ENCODE measurements at places on chromosomes 5 and 9.

DNA sequence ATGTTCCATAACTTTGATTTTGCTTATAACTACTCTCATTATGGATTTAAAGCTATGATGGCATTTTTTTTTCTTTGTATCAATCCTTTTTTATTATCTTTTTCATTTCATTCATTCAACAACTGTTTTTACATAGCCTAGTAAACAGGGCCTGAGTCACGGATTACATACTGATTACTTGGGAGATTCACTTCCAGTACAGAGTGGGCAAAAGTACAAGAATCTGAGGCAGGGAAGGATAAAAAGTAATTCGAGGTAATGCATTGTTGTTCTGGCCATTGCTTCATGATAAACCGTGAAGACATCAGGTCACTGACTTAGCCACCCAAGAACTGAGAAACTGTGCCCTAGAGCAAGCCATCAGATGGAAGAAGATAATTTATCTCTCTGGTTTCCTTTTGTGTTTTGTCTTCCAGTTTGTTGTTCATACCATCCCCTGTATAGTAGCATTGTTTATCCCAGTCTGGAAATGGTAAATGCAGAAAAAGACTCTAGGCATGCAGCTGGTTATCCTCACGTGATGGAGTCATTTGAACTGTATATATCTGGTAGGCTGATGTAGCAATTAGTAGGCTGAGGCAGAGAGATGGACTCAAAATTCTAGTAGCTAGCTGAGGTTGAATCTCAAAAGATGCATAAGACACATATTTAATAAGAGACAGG is 145.6 kb downstream of the CNTLN start:
- DNase-seq = no peak

DNA sequence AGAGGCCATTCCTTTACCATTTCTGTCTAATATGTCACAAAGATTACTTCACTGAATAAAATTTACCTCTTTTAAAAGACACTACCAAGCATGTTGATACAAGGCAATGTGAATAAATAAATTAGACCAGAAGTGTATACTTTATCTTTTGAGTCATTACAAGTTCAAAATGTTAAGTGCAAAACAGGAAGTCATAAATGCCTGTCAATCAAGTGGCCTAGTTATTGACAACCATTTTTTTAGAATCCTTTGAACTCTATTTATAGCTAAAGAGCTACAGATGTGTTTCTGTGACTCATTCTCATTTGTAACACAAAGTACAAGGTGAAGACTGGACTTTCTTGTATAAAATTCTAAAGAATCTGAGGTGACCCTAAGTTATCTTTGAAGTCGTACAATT is 602.7 kb upstream of the SEMA6A start:
- no peak for DNase-seq

DNA sequence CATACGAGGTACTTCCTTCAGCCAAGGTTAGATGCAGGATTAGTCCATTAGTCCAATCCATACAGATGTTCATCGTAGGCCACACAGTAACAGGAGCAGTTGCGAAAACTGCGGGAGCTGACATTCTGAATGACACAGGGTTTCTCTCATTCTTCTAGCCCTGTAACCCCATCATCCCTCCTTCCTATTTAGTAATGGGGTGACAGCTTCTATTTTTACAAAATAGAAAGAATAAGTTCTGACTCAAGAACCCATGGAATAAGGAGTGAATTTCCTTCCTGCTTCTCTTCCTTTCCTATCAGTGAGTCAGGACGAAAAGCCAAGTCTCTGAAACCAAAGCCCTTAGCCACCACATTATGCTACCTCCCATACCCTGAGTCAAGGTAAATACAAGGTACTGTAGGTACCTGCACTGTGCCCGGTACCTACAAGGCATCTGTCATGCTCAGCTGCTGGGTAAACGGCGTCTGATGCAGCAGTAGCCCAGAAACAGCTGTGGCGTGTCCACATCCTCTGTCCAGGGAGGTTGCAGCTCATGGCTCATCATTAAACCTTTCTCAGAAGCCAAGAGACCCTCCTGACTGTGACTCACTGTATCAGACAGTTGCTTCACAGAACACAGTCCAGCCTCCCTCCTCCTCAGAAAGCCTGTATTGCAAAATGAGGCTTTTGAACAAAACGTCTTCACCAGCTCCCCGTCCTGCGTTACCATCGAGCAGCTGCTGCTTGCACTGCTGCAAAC is 84.2 kb downstream of the ESM1 start:
- DNase-seq = peak; percentile 48

- DNase-seq = no peak
Measured at GRCh38 chr9:89002987-89003386, 11.7 kb downstream of the S1PR3 start.

DNA sequence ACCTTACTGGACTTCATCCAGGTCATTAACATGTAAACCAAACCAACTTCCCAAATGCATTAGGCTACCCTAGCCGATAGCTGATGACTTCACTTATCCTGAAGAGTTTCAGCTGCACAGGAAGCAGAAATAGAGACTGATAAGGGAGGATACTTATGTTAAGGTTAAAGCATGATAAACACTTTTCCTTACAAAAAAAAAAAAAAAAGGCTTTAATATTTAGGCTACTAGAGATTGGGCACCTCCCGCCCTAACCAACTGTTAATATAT is 1.6 kb upstream of the MEF2C start:
- DNase-seq = no peak

DNA sequence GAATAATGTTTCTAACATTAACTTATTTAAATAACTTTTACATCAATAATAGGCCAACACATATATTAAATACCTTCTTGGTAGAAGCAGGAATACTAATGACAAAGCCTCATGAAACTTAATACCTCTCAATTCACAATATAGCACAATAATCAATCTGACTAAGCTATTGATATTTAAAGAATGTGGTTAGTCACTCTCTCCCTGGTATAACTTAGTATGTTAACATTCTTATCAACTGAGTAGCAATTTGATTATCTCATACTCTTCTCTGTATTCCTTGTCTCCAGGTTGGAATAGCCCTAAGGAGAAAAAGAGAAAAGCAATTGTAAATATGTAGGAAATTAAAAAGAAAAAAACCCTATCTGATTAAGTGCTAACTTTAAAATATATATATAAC is 4.9 kb upstream of the PGGT1B start:
- no peak for DNase-seq

DNA sequence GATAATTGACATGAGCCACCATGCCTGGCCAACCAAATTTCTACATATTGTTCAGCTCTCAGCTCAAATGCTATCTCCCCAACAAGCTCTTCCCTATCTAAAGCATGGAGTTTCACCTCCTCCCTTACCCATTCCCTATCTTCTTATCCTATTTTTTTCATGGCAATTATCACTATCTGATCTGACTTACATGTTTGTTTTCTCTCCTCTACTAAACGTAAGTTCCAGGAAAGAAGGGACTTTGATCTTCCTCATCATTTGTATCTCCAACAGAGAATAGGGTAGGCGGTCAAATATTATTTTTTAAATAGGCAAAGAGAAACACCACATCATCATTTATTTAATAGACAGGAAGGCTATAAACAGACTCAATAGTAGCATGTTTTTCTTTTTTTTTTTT is 130.2 kb downstream of the DCP2 start:
- no peak for DNase-seq

DNA sequence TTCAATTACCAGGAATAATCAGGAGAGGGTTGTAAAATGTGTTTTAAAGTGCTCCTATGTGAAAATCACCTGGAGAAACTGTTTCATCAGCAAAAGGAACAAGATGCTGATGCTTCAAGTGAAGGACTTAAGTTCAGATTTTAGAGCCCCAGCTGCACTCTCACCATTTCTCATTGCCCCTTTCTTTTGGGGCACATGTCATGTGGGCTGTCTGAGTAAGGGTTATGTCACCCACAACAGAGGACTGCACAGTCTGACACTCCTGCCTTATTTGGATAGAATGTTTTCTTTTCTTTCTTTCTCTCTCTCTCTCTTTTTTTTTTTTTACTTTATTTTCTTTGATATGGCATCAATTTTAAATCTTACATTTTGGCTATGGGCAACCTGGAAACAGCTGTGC is 204.1 kb upstream of the EFNA5 start:
- DNase-seq = peak; percentile 7

DNA sequence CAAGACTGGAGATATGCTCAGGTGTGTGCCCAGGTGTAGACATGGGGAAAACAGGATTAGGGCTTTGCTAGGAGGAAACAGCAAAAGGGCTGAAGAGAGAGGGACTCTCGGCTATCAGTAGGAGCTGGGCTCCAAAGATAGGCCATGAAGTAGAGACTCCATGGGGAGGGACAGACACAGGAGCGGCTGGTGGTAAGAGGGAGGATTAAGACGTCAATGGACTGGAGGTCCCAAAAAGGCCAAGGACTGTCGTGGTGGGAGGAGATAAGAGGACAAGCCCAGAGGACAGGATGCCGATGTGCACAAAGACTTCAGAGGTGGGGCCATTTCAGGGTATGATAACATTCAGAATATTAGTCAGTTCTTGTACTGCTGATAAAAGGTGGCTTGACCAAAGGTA is 93.1 kb downstream of the SAXO1 start:
- no peak for DNase-seq

DNA sequence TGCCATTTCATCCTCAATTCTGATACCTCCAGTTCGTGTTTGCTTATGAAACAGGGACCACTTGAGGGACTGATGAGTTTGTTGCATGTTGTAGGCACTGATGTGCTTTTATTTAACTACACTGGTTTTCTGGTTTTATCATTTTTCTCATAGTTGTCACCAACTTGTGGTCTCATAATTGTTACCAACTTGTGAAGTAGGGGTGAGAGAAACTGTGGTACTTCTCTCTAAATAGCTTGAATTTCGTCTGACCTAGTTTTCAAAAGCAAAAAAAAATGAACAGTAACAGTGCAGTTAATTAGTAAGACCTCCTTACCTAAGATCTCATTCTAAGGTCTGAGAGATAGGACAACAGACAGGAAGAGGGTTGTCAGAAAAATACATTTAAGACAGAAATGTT is 78.0 kb downstream of the ANXA2R start:
- DNase-seq = no peak

DNA sequence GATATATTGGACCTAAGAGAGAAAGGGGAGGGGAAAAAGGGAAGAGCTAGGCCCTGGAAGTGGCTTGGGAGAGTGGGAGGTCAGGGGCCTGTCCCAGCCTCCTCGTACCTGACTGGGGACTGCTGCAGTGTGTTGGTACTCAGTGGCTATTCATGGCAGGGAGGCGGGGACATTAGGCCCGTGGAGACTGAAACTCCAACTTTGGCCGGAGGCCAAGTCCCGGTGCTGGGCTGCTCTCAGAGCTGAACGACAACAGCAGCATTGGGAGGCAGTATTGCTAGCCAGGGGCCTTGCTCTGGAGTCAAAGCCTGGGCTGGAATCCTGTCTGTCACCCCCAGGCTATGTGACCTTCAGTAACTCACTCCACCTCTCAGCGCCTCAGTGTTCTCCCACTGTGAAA is 37.8 kb downstream of the NEURL1B start:
- DNase-seq = no peak

DNA sequence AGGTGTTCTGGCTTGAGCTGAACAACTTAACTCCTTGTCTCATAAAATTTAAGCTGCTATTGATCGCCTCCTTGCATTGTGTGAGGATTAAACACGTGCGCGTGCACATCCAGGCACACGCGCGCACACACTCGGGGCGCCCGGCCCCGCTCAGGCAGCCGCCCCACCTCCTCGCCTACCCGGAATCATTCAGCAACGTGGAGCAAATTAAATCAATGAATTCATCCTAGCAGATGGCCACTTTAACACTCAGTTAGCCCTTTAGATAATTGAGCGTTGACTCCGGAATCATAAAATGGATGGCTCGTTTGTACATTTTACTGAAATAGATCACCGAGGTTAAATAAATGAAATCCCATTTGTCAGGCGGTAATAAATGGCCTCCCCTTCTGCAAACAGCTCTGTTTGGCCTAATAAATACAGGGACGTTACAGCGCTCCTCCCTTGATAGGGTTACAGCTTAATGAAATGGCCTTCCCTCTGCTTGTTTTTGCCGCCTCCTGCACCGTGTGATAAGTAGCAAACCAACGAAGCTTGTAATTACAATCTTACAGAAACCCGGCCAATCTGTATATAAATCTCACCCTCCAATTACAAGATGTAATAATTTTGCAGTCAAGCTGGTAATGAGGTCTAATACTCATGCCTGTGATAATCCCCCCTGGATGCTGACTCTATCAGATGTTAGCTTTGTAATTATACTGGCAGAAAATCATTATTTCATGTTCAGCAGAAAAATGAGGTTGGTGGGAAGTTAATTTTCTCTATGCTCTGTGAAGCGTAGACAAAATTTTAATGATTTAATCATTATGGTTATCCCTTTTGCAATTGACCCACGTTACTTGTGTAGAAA is 229.7 kb upstream of the IRX4 start:
- no peak for DNase-seq

DNA sequence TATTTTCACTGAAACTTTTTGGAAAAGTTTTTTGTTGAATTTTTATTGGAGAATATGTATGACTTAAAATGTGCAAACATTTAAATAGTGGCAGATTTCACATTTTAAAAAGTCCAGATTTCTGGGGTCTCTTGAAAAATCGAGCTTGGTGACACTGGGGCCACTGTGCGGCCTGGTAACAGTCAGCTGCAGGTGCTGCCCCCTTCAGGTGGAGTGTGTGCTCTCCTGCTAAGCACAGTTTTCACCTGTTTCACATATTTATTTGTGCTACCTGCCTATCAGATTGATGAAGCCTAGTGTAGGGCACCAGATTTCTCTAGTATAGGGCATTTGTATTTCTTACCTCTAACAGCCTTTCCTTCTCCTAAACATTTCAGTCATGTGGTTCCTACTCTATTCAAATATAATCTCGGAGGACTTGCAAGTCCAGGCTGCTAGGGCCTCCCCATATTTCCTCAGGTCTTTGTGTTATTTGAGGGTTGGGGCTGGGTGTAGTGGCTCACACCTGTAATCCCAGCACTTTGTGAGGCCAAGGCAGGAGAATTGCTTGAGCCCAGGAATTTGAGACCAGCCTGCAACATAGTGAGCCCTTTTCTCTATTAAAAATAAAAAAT is 95.8 kb upstream of the KLF9 start:
- no peak for DNase-seq

GRCh38 chr9:116020146-116020545 is 133.4 kb upstream of the PAPPA start:
- no peak for DNase-seq

- DNase-seq = no peak
Measured at GRCh38 chr9:126438741-126439401, 112.2 kb downstream of the MVB12B start.

DNA sequence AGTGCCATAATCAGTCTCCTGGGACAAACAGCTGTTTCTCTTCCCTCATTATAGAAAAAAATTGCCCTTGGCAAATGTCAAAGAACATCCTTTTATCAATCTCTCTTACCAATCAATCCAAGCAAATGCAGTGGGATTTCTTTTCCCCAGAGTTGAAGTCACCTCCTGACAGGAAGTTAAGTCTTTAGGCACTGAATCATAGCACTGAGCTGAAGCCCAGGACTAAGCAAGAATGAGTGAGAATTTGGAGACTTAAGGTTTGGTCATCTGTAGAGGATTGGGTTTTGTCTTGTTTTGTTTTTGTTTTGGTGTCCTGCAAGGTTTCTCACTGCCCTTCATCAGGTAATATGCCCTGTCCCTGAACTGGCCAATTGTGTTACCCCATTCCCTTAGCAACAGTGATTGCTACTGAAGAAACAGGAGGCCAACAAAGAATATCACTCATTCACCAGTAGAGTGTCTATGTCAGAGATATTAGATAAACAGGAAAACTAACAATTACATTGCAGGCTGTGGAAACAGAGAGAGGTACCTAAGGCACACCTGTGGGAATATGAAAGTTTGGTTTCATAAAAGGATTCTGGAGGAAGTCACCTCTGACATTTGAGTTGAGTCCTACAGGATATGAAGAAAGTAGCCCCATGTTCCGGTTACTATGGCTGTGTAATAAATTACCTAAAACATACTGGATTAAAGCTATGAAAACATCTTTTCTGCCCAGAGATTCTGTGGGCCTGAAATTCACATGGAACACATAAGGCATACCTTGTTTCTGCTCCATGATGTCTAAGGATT is 4.5 kb upstream of the FXN start:
- DNase-seq = no peak
